ENCODE measurements at places on chromosomes 16 and 17.
A peak's percentile ranks its signal among the peaks of the same experiment; 100 is the strongest.

GRCh38 chr16:57156351-57156703 lies 29.5 kb downstream of the PSME3IP1 start:
- no peak for DNase-seq

DNA sequence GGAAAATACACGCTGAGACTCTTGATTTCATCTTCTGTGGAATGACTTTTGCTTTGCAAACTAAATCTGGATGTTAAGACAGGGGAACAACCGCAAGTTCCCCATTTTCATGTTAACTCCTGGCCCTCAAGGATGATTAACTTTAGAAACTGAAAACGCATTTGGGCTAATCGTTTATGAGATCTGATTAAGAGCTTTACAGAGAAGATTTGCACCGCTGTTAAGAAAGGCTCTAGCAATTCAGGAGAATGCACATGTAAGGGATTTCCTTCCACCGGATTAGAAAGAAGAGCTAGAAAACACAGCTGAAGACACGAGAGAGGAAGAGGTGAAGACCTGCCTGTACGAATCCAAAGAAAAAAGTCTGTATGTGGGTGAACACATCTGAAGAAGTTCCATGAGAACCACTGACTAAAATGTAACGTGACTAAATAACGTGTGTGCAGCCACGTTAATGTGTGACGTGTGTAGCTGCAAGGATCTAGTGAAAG lies 106.4 kb downstream of the YPEL2 start:
- no peak for DNase-seq

GRCh38 chr17:78347453-78347852 lies 12.4 kb downstream of the SOCS3 start:
- DNase-seq = no peak

DNA sequence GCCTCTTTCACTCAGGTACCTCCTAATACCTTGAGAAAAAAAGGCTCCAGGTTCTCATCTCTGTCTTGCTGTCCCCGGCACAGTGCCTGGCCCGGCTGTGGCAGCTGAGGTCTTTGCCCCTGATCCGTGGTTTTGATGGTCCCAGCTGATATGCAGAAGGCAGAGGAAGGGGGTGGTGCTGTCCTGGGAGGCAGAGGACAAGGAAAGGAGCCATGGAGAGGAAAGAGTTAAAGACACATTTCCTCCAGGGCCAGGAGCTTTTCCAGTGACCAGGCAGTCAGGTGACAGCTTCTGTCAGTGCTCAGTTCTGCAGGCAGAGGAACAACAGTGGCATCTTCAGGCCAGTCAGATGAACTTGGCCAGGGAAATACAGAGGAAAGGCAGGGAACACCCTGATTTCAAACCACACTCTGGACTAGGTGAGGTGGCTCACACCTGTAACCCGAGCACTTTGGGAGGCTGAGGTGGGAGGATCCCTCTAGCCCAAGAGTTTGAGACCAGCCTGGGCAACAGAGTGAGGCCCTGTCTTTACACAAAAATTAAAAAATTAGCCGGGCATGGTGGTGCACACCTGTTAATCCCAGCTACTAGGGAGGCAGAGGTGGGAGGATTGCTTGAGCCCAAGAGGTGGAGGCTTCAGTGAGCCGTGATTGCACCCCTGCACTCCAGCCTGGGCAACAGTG lies 3.3 kb upstream of the COG1 start:
- DNase-seq = peak; percentile 38

DNA sequence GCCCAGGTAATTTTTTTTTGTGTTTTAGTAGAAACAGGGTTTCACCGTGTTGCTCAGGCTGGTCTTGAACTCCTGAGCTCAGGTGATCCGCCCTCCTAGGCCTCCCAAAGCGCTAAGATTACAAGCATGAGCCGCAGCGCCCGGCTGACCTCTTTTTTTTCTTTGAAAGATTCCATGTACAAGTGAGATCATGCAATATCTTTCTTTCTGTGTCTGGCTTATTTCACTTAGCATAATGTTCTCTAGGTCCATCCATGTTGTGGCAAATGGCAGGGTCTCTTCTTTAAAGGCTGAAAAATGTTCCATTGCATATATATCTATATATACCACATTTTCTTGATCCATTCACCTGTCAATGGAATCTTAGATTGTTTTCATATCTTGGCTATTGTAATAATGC lies 255.0 kb upstream of the MYOCD start:
- DNase-seq = no peak

All from anterior cingulate cortex (tissue), 58 donors.